Effector CD8-positive, alpha-beta T cell (primary cell): ENCODE measurements at places on chromosomes 1 and 21.

DNA sequence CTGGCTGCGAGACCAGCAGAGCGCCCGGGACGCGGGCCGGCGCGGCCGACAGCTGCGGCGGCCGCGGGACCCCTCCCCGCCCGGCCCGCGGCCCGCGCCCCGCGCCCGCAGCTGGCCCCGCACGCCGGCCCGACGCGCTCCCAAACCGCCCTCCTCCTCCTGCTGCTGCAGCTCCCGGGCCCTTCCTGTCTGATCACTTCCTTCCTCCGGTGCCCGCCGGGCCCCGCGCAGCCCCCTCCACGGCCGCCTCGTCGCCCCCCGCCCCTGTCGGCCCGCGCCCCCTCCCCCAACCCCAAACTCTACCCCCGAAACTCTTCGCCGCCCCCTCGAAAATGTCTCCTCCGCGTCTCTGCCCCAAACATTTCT is 594 bp downstream of the LUZP1 start:
- no peak for DNase-seq

GRCh38 chr1:32307324-32307723 is 15.4 kb downstream of the HDAC1 start:
- DNase-seq, result no peak

DNA sequence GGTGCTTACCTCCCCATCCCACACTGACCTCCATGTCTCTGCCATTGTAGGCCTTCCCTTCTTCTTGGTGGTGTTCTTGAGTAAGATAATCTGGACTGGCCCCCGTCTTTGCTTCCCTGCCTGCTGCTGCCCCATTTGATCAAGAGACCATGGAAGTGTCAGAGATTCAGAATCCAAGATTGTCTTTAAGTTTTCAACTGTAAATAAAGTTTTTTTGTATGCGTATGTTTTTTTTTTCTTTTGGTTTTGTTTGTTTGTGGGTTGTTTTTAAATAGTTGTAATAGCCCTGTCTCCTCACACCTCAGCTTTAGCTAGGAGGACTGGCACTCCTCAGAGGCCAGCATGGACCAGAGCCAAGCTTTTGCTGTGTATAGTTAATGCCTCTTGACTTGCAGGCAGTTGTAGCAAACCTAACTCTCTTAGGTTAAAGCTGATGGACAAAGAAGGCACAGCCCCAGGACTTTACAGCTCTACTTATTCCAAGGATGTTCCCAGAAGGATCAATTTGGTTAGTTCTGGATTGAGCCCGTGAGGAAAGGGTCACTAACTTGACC is 5.6 kb upstream of the YBX1 start:
- DNase-seq, result no peak

GRCh38 chr1:112527266-112528010 is 18.7 kb downstream of the WNT2B start:
- DNase-seq, result no peak

DNA sequence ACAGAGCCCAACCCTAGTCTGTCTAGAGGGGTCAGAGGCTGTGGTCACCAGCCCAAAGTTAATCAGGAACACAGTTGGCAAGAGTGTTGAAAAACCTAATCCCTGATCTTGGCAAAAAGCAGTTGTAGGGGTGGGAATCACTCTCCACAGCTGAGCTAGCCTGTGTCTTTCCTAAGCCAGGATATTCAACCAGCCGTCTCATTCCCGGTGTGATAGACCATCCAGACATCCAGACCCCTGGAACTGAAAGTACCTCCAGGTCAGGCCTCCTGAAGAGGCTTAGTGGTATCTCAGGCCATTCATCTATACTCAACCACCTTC is 4.9 kb downstream of the LHX9 start:
- no peak for DNase-seq

DNA sequence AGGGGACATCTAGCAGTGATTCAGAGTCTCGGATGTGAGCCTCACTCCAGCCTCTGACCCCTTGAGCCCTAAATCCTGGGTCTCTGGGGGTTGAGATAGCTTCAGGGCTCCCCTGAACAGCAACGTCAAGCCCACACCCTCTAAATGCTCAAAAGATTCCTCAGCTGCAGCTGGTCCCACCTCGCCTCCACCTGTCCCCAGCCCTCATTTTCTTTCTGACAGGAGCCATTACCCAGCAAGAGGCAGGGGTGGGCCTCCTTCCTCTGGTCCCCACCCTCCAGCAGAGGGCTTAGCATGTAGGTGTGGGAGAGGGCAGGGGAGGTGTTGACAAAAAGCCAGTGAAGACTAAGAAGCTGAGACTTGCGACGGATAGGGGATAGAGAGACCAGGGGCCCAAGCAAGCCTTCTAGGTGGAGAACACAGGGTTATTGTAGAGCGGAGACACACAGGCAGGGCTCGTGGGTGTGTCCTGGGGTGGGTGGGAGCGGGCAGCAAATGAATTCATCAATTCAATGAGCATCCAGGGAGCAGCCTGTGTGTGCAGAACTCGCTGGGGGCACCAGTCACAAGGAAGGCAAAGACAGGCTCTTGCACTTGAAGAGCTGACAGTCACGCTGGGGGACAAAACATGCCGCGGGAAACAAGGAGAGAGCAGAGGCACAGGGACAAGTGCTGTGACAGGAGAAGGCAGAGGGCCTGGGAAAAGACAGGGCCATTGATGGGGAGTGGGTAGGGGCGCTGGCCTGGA is 48.9 kb upstream of the GOLT1A start:
- DNase-seq, result no peak

GRCh38 chr1:203663294-203663693 is 36.7 kb downstream of the ATP2B4 start:
- DNase-seq, result no peak

GRCh38 chr1:232578651-232579195 is 51.2 kb downstream of the SIPA1L2 start:
- DNase-seq, result no peak
